Tibial nerve (tissue), 4 donors: ENCODE measurements at places on chromosomes 11 and 22. TPM values are rescaled to one million over a fixed set of nuclear protein-coding genes. Genes with fewer than 3 reads are reported as not detected.

- no peak for DNase-seq
These were observed 82.7 kb downstream of the TP53I11 start for GRCh38 chr11:44868021-44868420.

GRCh38 chr11:67027943-67028542, 5.1 kb downstream of the SYT12 start:
- DNase-seq = no peak

DNA sequence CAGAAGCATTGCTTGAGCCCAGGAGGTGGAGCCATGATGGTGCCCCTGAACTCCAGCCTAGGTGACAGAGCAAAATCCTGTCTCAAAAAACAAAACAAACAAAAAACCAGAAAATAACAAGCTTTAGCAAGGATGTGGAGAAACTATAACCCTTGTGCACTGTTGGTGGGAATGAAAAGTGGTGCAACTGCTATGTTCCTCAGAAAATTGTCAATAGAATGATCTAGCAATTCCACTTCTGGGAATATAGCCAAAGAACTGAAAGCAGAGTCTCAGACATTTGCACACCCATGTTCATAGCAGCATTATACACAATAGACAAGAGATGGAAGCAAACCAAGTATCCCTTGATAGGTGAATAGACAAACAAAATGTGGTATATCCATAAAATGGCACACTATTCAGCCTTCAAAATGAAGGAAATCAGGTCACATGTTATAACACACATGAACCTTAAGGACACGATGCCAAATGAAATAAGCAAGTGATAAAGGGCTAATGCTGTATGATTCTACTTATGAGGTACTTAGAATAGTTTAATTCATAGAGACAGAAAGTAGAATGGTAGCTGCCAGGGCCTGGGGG, 15.9 kb downstream of the KLHL22 start:
- DNase-seq = no peak

GRCh38 chr22:43200031-43200430, 13.1 kb upstream of the TTLL12 start:
- no peak for DNase-seq

GRCh38 chr11:129840236-129840635, 24.6 kb downstream of the TMEM45B start:
- no peak for DNase-seq

DNA sequence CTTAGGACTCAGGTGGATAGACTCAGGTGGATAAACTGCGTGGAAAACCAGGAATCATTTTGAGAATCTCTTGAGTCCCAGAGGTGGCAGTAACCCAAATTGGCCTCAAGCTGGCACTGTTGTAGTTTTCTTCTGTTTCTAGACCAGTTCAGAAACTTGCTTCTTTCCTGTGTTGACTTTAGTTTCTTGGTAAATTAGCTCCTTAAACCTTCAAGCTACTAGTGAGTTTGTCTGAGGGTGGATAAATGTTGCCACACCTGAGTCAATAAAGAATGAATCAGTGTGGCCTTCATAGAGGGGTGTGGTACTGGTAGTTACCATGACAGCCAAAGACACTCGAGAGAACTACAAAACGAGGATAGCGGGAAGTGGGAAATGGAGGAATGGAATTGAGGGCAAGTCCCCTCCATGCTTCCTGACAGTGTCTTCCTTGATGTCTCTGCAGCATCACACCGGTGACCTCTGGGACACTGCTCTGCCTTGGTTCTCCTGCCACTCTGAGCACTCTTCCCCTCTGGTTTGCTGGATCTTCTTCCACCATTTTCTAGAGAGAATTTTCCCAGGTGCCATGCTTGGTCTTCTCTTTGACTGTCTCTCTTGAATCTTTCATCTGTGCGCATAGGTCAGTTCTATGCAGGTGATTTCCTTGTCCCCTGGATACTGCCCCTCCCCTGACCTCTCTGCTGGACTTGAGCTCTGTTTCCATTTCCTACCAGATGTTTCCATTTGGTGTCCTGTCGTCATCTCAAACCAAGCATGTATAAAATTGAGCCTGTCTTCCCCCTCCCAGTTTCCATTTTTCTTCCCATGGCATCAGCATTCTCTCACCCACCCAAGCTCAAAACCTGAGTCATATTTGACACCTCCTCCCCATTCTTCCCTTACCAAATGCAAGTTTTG, 7.2 kb downstream of the POLD4 start:
- no peak for DNase-seq

DNA sequence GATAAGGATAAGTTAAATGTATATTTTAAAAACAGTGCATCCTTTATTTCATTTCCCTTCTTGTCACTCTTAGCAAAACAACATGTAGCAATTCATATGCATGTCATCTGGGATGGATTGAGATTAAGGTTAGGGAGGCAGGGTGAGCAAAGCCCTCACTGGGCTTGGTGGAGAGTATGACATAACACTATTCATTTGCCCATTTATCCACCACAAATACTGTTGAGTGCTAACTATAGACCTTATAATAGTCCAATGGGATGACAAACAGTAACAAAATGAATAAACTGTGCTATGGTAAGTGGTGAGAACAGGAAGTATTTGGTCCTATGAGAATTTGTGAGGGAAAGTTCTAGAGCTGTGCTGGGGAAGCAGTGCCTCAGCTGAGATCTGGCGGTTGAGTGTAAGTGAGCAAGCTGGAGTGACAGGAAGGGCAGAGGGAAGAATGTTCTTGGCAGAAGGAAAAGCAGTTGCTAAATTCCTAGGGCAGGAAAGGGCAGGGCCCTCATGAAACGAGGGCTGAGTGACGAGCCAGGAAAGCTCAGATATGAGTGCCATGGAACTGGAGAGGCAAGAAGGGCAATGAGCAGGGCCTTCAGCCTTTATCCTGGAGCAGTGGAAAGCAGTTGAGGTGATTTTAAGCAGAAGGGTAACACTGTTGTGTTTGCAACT, 6.7 kb downstream of the HSD17B12 start:
- DNase-seq = peak; percentile 8

GRCh38 chr22:31952094-31952401, 7.7 kb downstream of the YWHAH start:
- DNase-seq = no peak

GRCh38 chr11:102656528-102656927, 31.4 kb upstream of the MMP20 start:
- no peak for DNase-seq

- DNase-seq = no peak
These were observed 60.9 kb upstream of the SESN3 start for GRCh38 chr11:95291946-95292345.

DNA sequence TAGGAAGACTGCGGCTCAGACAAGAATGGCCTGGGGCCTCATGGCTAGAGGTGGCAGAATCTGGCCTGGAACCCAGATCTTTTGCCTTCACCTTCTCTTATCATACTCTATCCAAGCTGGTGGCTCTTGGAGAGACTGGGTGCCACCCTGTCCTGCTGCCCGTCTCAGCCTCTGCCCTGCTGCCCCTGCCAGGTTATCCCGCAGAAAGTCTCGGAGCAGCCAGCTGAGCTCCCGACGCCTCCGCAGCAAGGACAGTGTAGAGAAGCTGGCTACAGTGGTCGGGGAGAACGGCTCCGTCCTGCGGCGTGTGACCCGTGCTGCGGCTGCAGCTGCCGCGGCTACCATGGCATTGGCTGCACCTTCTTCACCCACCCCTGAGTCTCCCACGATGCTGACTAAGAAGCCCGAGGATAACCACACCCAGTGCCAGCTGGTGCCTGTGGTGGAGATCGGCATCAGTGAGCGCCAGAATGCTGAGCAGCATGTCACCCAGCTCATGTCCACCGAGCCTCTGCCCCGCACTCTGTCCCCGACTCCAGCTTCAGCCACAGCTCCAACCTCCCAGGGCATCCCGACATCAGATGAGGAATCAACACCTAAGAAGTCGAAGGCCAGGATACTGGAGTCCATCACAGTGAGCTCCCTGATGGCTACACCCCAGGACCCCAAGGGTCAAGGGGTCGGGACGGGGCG, 5.9 kb downstream of the INCENP start:
- no peak for DNase-seq

DNA sequence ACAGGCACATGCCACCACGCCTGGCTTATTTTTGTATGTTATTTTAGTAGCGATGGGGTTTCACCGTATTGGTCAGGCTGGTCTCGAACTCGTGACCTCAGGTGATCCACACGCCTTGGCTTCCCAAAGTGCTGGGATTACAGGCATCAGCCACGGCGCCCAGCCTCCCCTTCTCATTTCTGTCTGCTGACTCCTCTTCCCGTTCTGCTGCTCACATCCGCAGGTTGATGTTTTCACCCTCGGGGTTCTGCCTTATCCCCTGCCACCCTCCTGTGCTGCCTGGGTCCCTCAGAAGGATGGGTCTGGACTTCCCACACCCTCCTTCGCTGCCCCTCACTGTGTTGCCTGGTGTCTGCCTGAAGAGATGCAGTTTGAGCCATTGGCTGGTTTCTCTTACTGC, 19.2 kb upstream of the VSIG10L2 start:
- DNase-seq = no peak

Gene PHOX2A
- total RNA-seq = not detected

Gene NOX4
- total RNA-seq = 38.4 TPM

Gene MLC1
- total RNA-seq = not detected
